ENCODE measurements at places on chromosomes 7 and 10.

- no peaks in the 10 kb centered on the region for H3K36me3 ChIP-seq
- no peak overlapping the region for H3K4me3 ChIP-seq
- DNase-seq = no peak
Observed at GRCh38 chr7:16634271-16634738, 11.2 kb downstream of the ANKMY2 start.

DNA sequence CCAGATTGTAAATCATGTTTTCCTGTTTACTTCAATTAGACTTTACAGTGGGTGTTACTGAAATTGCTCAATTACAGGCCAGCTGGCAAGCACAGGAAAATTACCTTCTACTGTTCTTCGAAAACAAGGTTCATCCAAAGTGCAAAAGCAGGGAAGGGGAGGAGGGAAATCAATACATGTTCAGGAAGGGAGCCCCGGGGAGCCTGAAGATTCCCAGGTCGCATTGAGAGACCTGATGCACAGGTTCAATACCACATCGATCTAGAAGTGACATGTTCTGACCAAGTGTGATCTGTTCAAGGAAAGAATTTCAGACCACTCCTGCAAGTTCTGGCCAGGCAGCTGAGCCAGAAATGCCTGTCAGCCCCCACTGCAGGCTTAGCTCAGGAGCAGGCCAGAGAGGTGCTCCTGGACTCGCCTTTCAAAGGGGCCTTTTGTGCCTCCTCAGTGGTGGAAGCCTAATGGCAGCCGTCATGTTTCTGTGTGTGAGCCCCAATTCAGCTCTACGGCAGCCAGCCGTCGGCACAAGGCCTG lies 35.9 kb downstream of the FAM53B start:
- peaks cover 7% of the 10 kb centered on the region for H3K4me1 ChIP-seq
- DNase-seq = peak; percentile 84
- H3K4me3 ChIP-seq = no peak overlapping the region
- no peak overlapping the region for H3K27ac ChIP-seq
- H3K36me3 ChIP-seq = no peaks in the 10 kb centered on the region

DNA sequence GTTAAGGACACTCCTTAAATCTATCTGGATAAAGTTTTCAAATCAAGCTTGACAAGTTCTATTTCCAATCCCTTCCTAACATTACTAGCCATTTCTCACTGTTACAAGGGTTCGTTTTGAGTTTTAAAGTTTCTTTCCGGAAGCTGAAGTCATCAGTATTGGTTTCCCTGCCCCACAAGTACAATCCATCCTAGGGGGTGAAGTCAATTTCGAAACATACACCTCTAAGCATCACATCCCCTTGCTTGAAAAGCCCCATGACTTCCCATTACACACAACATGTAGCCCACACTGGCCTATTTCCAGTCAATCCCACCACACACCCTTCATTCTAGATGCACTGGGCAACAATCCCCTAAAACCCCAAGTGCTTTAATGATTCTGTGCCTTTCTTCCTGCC lies 13.0 kb downstream of the DPY19L1 start:
- no peak for DNase-seq
- no peaks in the 10 kb centered on the region for H3K4me1 ChIP-seq
- H3K27ac ChIP-seq = no peak overlapping the region

GRCh38 chr7:87111877-87112276 lies 40.4 kb upstream of the DMTF1 start:
- H3K36me3 ChIP-seq = no peaks in the 10 kb centered on the region
- H3K27me3 ChIP-seq = peaks cover 12% of the 10 kb centered on the region
- no peaks in the 10 kb centered on the region for H3K4me1 ChIP-seq
- no peak for DNase-seq
- H3K4me3 ChIP-seq = no peak overlapping the region
- H3K27ac ChIP-seq = no peak overlapping the region

- no peak overlapping the region for H3K27ac ChIP-seq
- no peaks in the 10 kb centered on the region for H3K4me1 ChIP-seq
- no peaks in the 10 kb centered on the region for H3K36me3 ChIP-seq
- no peak overlapping the region for H3K4me3 ChIP-seq
- peaks cover 10% of the 10 kb centered on the region for H3K27me3 ChIP-seq
Observed at GRCh38 chr10:97089209-97089870, 96.4 kb downstream of the SLIT1 start.

GRCh38 chr10:55287346-55287745 lies 486.3 kb upstream of the PCDH15 start:
- H3K27me3 ChIP-seq = no peaks in the 10 kb centered on the region
- no peaks in the 10 kb centered on the region for H3K4me1 ChIP-seq
- H3K36me3 ChIP-seq = no peaks in the 10 kb centered on the region
- H3K27ac ChIP-seq = no peak overlapping the region

GRCh38 chr10:53667063-53667462 lies 894.5 kb upstream of the MBL2 start:
- no peaks in the 10 kb centered on the region for H3K36me3 ChIP-seq
- no peak overlapping the region for H3K4me3 ChIP-seq
- no peaks in the 10 kb centered on the region for H3K27me3 ChIP-seq
- no peaks in the 10 kb centered on the region for H3K4me1 ChIP-seq

DNA sequence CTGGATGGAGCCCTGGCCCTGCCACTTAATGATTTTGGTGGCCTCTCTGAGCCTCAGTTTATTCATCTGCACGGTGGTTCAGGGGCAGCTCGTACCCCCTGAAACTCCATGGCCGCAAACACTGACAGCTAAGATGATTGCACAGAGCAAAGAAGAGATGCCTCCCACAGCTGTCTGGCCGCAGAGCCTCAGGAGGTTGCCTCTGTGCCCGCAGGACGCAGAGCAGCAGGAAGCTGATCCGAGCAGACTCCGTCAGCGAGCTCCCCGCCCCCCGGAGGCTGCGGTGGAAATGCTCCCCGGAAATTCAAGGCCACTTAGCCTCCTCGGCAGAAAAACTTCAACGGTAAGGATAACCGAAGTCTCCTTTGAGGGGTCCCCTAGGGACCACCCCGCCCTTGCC lies 30.2 kb upstream of the C10orf53 start:
- peaks cover 2% of the 10 kb centered on the region for H3K27me3 ChIP-seq
- no peak for DNase-seq
- H3K4me3 ChIP-seq = no peak overlapping the region
- no peaks in the 10 kb centered on the region for H3K36me3 ChIP-seq
- H3K4me1 ChIP-seq = no peaks in the 10 kb centered on the region
- no peak overlapping the region for H3K27ac ChIP-seq

DNA sequence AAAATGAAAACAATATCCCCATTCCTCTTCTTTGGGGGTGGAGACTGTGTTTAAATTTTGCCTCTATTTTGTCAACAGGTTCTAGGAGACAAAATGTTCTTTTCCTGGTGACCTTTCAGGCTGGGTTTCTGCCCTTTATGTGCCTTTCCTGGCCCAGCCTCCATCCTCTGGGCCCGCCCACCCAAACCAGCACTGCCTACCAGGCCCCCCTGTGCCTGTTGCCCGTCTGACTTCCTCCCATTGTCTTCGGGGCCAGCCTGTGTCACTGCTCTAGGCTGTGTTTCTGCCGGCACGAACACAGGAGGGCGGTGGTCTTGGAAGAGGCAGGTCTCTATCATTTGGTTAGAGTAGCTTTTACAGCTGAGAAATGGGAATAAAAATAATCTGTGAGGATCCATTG lies 13.9 kb downstream of the TSPAN14 start:
- no peaks in the 10 kb centered on the region for H3K27me3 ChIP-seq
- H3K4me1 ChIP-seq = peaks cover 95% of the 10 kb centered on the region

- no peak overlapping the region for H3K27ac ChIP-seq
- no peak overlapping the region for H3K4me3 ChIP-seq
- no peaks in the 10 kb centered on the region for H3K4me1 ChIP-seq
- H3K36me3 ChIP-seq = no peaks in the 10 kb centered on the region
- no peaks in the 10 kb centered on the region for H3K27me3 ChIP-seq
- no peak for DNase-seq
Observed at GRCh38 chr7:148277042-148277660, 313.4 kb upstream of the C7orf33 start.

GRCh38 chr7:150382844-150383225 lies 3.7 kb downstream of the ZNF775 start:
- H3K27me3 ChIP-seq = no peaks in the 10 kb centered on the region
- H3K4me1 ChIP-seq = peaks cover 15% of the 10 kb centered on the region
- DNase-seq = no peak
- no peak overlapping the region for H3K27ac ChIP-seq
- no peak overlapping the region for H3K4me3 ChIP-seq
- peaks cover 8% of the 10 kb centered on the region for H3K36me3 ChIP-seq

GRCh38 chr10:22853906-22854447 lies 73.9 kb upstream of the ARMC3 start:
- no peak overlapping the region for H3K27ac ChIP-seq
- H3K4me1 ChIP-seq = peaks cover 9% of the 10 kb centered on the region
- no peaks in the 10 kb centered on the region for H3K27me3 ChIP-seq
- no peaks in the 10 kb centered on the region for H3K36me3 ChIP-seq
- no peak for DNase-seq
- no peak overlapping the region for H3K4me3 ChIP-seq

DNA sequence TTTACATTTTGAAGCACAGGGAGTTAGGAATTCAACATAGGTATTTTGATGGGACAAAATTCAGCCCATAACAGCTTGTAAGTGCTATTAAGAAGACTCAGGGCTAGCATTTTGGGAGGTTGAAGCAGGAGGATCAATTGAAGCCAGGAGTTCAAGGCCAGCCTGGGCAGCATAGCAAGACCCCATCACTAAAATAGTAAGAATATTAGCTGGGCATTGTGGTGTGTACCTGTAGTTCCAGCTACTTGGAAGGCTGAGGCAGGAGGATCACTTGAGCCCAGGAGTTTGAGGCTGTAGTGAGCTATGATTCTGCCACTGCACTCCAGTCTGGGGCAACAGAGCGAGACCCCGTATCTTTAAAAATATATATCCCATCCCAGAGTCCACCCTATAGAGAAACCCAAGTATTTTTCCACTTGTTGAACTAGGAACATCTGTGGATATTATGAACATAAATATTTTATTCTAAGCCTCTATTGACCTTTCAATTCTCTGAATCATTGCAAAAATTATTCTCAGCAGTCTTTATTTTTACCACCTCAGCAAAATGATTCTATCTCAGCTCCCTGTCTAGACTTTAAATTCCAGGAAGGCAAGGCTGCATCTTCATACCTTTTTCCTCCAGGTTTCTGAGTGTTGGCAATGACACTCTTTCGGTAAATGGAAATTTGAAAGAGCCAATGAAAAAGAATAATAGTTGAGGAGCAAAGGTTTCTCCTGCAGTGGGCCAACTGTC lies 181.0 kb downstream of the GALNT17 start:
- H3K4me3 ChIP-seq = no peak overlapping the region
- H3K27ac ChIP-seq = no peak overlapping the region
- H3K4me1 ChIP-seq = no peaks in the 10 kb centered on the region
- H3K27me3 ChIP-seq = no peaks in the 10 kb centered on the region

GRCh38 chr10:14111208-14111607 lies 219.5 kb downstream of the FRMD4A start:
- H3K4me1 ChIP-seq = no peaks in the 10 kb centered on the region
- no peak overlapping the region for H3K27ac ChIP-seq

DNA sequence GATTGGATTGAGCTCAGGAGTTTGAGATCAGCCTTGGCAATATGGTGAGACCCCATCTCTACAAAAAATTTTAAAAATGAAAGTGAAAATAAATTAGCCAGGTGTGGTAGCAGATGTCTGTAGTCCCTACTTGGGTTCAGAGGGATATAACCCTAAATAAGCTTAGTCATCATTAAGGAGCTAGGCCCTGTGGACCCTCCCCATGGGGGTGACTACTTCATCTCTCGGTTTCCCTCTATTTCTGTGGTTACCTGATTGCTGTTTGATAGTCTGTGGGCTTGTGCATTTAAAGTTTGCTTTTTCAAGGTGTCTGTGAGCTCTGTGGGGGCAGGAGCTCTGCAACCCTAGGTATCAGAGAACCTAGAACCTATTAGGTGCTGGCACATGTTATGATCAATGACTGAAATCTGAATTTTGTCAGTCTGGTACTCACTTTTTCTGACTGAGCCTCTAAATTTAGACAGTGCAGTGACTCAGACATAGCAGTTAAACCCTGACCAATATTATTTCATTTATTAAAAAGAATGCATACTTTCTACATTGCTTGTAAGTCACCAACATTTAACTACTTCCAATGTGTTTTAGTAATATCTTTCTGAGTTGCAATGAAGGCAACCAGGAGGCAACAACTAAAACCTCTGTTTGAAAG lies 8.1 kb upstream of the CUZD1 start:
- no peak for DNase-seq
- H3K36me3 ChIP-seq = no peaks in the 10 kb centered on the region
- H3K4me3 ChIP-seq = no peak overlapping the region

DNA sequence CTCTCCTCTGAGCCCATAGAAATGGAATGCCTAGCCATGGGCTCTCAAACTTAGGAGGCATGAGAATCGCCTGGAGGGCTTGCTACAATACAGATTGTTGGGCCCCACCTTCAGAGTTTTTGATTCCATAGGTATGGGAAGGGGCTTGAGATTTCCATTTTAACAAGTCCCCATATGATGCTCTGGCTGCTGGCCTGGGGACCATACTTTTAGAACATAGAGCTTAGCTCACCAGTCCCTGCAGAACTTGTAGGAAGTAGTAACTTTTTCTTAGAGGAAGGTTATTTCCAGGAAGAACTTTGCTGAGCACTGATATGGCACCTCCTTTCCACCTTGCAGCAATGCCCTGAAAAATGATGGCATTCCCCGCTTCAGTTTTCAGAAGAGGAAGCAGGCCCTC lies 177.0 kb upstream of the ZMIZ1 start:
- no peaks in the 10 kb centered on the region for H3K4me1 ChIP-seq
- peaks cover 17% of the 10 kb centered on the region for H3K27me3 ChIP-seq
- H3K36me3 ChIP-seq = no peaks in the 10 kb centered on the region
- DNase-seq = no peak

DNA sequence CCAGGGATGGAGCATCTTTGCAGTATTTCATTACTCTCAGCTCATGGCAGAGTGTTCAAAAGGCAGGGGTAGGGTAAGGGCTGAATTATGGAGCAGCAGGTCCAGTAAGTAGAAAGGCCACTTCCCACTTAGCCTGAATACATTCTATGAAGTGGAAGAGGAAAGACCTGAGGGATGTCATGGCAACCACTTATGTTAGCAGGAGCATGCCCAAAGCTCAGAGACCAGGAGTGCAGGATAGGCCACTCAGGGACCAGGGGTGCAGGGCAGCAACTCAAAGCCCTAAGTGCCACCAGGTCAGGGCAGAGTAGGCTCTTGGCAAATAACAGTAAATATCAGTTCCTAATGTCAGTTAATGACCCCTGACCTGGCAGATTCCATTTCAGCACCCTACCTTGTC lies 3.6 kb downstream of the SRI start:
- peaks cover 29% of the 10 kb centered on the region for H3K36me3 ChIP-seq
- H3K4me1 ChIP-seq = peaks cover 13% of the 10 kb centered on the region
- H3K27ac ChIP-seq = no peak overlapping the region
- no peaks in the 10 kb centered on the region for H3K27me3 ChIP-seq
- no peak overlapping the region for H3K4me3 ChIP-seq

DNA sequence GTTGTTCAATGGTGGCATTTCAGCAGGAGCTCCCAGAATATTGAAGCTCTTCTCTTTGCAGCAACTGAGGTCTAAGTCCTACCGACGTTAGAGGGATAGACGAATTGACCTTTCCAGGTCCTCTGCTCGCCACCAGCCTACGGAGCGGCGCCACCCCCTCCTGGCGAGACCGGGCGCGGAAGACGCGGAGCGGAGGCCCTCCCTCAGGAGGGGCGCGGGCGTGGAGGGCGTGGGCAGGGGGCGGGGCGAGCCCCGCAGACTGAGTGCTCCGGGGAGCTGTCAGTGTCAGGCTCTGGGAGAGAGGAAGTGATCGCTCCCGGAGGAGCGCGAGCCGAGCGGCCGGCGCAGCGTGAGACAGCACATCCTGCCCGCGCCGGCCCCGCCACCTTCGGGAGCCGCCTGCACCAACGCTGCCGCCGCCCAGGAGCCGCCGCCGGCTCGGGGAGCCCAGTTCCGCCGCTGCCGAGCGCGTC lies at the start of gene DYNC1I1:
TSS of gene DYNC1I1 (plus strand) at position 257 of the 473 bp plus-strand sequence. CDS start 32,176 bp downstream, outside the sequence.
- DNase-seq = peak; percentile 61
- no peaks in the 10 kb centered on the region for H3K36me3 ChIP-seq
- H3K4me1 ChIP-seq = peaks cover 8% of the 10 kb centered on the region
- no peak within 1 kb of the TSS for H3K27ac ChIP-seq
